Activated T-helper 9 cell treated with anti-CD3 and anti-CD28 coated beads, Interleukin-2, amount 50 U/mL, for 16 hours (primary cell): ENCODE measurements at places on chromosomes 11 and 22.

GRCh38 chr22:38230916-38231315, 29.1 kb downstream of the MAFF start:
- no peak for DNase-seq

DNA sequence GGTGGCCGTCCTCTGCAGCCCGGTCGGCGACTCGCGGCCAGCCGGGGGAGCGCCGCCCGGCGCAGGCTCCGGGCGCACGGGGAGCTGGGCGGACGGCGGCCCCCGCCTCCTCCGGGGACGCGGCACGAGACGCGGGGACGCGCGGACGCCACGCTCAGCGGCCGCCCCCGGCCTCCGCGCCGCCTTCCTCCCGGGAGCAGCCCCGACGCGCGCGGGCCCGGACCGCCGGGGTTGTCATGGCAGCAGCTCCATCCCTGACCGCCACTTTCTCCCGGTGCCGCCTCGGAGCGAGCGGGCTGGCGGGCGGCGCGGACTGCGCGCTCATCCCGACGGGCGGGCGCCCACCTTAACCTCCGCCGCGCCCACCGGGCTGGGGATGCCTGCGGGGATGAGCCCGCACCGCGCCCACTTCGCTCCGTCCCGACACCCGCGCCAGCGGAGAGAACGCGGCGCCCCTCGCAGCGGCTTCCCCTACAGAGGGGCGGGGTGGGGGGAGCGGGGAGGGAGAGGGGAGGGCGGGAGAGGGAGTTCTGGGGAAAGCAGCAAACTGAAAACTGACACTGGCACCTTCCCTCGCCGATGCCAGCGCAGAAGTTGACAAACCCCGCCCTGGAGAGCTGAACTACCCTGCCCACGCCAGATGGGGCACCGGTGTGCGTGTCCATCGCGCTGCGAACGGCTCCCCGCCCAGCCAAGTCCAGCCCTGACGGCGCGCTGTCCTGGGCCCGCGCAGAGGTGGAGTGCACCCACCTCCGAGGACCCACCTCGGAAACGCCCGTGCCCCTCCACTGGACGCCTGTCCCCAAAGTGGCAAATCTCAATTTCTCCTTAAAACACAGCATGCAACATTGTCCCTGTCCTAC, 588.4 kb downstream of the OPCML start:
- DNase-seq: no peak

GRCh38 chr11:118902336-118903203, 18.9 kb downstream of the CXCR5 start:
- no peak for DNase-seq

GRCh38 chr11:130995266-130995665, 79.0 kb upstream of the SNX19 start:
- DNase-seq: no peak

DNA sequence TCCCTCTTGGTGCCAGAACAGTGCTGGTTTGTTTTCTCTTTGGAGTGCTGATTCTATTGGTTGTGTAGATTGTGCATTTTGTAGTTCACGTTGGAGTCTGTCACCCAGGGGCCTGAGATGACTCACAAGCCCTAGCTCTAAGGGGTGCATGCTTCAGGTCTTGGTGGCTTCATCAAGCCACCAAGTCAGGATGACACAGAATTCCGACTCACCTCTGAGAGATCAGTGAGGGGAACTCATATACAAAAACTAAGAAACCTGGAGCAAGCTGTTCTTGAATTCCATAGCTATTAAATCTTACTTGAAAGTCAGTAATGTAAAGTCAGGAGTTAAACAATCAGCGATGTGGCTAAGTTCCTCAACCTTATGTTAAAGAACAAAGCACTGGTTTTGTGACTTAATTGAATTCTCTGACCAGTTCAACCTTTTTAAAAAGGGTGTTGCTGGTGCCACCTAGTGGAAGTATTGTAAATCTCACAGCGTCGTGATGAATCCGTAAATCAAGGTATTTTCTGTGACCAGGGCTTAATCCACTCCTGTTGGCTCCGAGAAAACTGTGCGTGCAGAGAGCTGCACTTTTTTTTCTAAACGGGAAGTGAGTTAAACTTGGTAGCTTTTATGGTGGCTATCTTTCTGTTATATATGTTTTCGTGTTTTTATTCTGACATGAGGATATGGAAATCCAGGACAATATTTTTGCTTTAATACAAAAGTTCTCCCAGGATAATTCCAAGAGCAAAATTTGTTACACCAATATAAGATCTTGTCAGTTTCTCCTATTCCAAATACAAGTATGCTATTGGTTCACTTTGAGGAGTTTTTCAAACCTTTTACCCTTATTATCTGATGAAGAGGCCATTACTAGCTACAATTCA, 14.6 kb downstream of the MMP13 start:
- no peak for DNase-seq

- no peak for DNase-seq
These were observed 26.0 kb downstream of the LRRC32 start for GRCh38 chr11:76644591-76644990.

DNA sequence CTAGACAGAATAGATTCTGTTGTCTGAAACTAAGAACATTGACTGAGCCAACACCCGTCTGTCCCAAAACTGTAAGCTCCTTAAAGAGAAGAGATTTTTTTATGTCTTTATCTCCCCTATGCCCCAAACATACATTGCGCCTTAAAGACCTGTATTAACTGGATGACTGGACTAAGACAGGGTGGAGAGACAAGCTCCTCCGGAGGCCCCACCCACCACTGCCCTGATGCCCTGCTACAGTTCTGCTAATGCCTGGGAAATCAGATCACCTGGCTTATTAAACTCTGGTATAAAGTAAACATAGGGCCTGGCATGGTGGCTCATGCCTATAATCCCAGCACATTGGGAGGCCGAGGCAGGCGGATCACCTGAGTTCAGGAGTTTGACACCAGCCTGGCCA, 203.7 kb downstream of the TENM4 start:
- no peak for DNase-seq

GRCh38 chr22:17410576-17410975, 41.3 kb downstream of the CECR2 start:
- DNase-seq: no peak

- DNase-seq: no peak
These were observed 40.8 kb upstream of the ZBED5 start for GRCh38 chr11:10898763-10899025.

- no peak for DNase-seq
These were observed 18.8 kb downstream of the TRIM34 start for GRCh38 chr11:5643585-5643984.

DNA sequence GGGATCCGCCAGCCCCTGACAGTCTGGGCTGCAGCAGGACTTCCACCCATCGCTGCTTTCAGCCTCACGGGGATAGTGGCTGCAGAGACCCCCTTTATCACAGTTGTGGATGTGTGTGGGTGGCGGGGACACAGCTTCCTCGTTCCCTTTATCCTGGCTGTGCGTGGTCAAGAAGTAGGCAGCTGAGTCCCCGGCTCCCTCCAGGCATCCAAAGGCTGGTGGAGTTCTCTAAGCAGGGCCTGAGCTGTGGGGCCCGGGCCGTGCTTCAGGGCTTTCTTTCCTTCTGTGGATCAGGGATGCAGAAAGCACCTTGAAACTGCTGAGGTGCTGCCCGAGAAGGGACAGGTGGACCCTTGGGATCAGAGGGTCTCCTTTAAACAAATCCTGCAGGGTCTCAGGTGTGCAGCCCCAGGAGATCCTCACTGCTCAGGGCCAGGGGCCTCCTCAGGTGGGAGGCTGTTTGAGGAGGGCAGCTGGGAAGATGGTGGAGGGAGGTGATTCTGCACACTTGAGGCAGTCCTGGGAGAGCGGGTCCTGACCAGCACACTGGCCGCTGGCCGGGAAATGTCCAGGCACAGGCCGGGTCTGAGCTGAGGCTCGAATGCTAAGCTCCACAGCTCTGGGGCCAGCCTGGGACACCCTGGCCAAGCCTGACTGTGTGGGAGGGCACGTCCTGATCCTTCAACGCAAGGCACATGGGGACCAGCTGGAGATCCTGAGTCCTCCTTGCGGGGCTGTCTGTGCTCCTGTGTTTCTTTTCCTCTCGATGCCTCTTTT, 1024.3 kb downstream of the BRD1 start:
- no peak for DNase-seq

- DNase-seq: no peak
These were observed 32.6 kb upstream of the NNMT start for GRCh38 chr11:114263513-114264170.

DNA sequence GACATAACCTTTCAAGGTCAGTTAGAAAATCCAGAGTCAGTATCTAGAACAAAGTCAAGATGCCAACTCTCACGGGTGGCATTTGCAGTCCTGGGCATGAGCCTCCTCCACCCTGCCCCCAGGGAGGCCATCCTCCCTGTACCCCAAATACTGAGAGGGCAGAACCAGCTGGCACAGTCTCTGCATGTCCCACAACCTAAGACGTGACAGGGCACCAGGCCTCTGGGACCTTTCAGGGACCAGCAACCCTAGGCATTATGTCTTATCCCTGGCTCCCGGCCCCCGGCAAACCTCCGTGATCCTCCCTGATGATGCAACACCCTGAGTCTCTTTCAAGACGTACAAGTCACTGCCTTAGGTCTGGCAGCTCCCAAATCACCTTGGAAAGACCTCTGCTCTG, 2.0 kb downstream of the MB start:
- no peak for DNase-seq

- peak; percentile 24 for DNase-seq
These were observed 6.0 kb upstream of the CARD10 start for GRCh38 chr22:37525073-37525745.

- DNase-seq: no peak
These were observed 20.3 kb downstream of the UQCR10 start for GRCh38 chr22:29787371-29787980.

GRCh38 chr11:133547808-133548494, 15.7 kb upstream of the OPCML start:
- no peak for DNase-seq

DNA sequence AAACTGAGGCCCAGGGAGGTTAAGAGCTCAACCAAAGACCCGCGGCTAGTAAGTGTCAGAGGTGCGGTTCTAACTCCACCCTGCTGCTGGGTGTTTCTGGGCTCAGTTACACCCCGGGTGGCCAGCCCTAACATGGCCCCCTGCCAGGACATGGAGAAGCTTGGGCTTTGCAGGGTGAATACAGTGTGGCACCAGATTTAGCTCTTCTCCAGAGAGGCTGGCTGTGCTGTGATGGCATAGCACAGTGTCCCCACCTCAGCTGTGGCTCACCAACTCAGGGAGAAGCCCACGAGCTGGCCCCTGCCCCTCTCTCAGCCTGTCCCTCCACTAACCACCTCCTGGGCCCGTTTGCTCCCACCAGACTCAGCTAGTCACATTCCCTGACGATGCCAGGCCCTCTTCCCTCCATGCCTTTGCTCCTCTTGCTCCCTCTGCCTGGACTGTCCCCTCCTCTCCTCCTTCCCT, 7.0 kb downstream of the UCP3 start:
- DNase-seq: no peak

DNA sequence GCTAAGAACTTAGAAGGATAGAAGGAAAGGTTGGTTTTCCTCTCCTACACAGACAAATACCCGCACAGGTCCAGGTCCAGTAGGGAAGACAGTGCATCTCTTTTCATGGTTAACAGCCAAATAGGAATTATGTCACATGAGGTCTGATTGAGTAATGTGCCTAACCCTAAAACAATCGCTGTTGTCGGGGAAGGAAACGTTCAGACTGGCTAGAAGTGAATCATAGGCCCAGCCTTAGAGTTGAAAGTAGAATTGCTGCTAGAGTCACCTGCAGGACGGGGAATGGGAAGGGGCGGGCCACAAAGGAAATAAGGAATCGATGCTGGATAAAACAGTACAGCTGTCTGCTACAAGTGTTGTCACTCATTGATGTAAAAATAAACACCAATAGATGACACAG, 12.4 kb upstream of the HTATIP2 start:
- DNase-seq: no peak

GRCh38 chr11:15157181-15157580, 42.5 kb downstream of the INSC start:
- no peak for DNase-seq

- DNase-seq: no peak
These were observed 9.9 kb downstream of the HPS5 start for GRCh38 chr11:18312012-18312411.

DNA sequence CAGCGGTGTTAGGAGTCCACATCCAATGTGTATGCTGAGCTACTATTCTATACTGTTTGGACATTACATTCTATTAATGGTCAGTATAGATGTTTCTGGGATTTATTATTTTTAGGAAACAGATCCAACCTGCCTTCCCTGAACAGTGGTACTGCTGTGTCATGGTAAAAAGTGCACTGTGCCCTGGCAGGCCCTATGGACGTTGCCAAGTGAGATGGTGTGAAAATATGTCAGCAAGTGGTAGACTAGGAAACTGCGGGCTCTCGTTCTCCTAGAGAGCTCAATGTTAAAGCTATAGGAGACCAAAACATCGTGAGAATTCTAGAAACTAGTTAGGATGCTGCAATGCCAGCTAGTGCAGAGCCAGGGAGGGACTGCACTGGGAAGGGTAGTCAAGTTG, 26.0 kb upstream of the CYP2D6 start:
- no peak for DNase-seq

DNA sequence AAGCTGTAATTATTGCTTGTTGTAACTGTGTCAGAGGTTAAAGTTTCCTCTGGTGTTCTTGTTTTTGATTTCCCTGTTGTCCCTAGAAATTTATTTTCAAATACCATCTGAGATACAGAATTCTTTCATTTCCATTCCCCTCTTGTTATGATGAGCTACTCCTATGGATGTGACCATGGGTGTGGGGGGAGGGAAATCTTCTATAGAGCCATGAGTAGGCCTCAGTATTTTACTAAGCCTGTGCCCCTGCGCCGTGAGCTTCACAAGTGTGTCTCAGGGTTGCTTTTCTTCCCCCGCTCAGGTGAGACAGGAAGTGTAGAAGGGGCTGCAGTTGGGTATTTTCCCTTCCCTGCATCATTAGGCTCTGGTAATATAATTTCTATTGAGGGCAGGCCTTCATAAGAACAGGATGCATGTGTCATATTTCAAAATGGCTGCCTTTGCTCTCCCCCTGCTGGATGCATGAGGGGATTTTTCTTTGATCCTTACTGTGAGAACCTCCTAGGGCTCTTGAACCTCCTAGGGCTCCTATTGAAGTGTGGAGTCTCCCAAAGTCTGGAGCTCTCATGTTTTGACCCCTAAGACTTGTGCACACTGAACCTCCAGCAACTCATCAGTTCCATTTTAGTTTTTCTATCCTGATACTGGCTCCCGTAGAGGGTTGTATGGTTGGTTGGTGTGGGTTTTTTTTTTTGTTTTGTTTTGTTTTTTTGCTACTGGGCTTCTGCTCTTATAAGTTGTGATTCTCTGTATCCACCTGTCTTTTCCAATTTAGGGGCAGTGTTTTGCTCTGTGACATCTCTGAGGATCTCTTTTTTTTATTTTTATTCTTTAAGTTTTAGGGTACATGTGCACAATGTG, 658.2 kb downstream of the NTM start:
- DNase-seq: no peak
